ENCODE measurements at places on chromosomes 2 and 18.

DNA sequence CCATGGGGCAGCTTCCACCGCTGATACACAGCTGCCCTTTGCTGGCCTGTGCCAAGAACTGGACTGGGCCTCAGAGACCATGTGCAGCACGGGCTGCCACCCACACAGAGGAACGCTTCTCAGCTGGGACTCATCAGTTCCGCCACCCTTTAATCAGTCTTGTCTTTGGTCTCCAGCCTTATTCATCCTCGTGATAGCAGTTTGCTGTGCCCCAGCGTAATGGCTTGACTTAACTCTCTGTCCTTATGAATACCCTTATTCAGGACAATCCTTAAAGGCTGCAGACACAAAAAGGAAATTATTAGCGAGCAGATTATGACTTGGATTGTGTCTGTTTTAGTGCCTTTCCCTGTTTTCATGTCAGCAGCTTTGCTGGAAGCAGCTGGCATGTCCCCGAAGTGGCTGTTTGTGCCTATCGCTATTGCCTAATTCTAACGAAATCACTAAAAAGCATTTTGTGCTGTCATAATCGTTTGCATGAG lies 108.9 kb upstream of the DAPL1 start:
- no peak for DNase-seq

- no peak for DNase-seq
Observed at GRCh38 chr2:38171208-38171855, 95.4 kb upstream of the CYP1B1 start.

DNA sequence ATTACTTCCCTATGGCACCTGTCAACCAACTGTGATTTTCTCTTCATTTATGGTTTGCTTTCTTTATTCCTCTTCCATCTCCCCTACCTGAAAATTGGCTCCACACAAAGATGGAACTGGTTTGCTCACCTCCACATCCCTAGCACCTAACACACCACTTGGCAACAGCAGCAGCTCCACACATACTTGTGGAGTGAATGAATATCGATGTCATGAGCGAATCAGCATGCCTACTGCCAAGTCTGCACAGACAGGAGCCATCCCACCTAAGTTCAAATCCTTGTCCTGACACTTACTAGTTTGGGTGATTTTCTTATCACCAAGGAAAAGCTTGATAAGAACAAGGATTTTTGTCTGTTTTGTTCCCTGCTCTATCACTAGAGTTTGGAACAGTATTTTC lies 191.4 kb upstream of the TMEM200C start:
- no peak for DNase-seq

DNA sequence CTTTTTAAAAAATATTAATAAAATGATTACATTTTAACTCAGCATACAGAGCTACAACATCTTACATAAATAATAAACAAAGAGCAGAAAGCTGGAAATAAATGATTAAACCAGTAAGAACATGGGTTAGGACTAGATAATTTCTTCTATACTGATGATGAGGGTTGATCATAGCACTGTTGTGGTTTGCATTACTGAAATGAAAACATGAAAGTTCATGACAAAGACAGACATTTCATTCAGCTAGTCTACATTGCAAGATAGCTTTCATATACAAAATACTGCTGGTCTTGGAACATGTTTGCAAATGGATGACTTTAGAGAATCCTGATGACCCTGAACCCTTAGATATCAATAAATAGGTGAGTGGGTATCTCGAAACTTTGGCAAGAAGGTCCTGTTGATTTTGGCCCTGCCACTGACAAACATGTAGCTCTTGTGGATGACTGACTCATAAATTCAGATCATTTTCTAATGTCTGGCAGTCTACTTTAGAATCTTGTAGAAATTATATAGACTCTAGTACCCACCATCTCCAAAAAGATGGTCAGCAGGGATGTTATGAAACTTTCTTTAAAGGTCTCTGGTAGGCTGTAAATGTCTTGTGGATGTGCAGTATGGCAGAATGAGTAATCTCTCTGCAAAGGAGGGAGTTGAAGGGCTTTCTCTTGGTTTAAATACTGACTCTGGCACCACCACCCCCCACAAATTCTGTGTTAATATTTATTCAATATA lies 15.5 kb upstream of the CDC42EP3 start:
- no peak for DNase-seq

- peak; percentile 99 for DNase-seq
Observed at GRCh38 chr2:7031547-7032245, 114.5 kb downstream of the RNF144A start.
